GM23338 (cell line): ENCODE measurements at places on chromosomes 12 and 14. TPM values are rescaled to one million over a fixed set of nuclear protein-coding genes. Genes with fewer than 3 reads are reported as not detected.

- H3K27me3 ChIP-seq, result no peaks in the 10 kb centered on the region
- H3K4me1 ChIP-seq, result no peaks in the 10 kb centered on the region
- no peak overlapping the region for H3K27ac ChIP-seq
- H3K4me3 ChIP-seq, result no peak overlapping the region
- no peaks in the 10 kb centered on the region for H3K36me3 ChIP-seq
- peak; percentile 18 for DNase-seq
These were observed 98.7 kb downstream of the ASCL4 start for GRCh38 chr12:107873223-107873622.

DNA sequence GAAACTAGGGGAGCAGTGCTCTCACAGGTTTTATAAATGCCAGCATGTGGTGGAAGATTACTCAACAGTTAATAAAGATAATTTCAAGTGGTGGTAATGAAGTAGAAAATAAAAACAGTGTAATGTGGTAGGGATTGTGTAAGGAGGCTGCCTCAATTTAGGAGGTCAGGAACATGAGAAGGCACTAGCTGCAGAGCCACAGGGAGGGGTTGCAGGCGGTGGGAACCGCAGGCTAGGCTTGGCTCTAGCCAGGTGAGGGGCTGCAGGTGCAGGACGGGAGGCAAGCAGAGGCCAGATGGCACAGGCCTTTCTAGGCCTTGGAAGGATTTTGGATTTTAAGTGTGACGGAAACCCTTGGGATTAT is 768 bp downstream of the METTL25 start:
- H3K27ac ChIP-seq, result no peak overlapping the region
- peaks cover 21% of the 10 kb centered on the region; the same call in 1 of the 2 replicates for H3K36me3 ChIP-seq
- no peaks in the 10 kb centered on the region for H3K27me3 ChIP-seq
- peaks cover 22% of the 10 kb centered on the region for H3K4me1 ChIP-seq
- peak overlapping the region; percentile 96 for H3K4me3 ChIP-seq

GRCh38 chr12:74170645-74171477 is 366.8 kb upstream of the ATXN7L3B start:
- H3K4me1 ChIP-seq, result no peaks in the 10 kb centered on the region
- DNase-seq, result no peak
- H3K36me3 ChIP-seq, result no peaks in the 10 kb centered on the region; the same call in 1 of the 2 replicates
- H3K27ac ChIP-seq, result no peak overlapping the region
- H3K4me3 ChIP-seq, result no peak overlapping the region

GRCh38 chr12:112303004-112303403 is 79.2 kb downstream of the HECTD4 start:
- peaks cover 7% of the 10 kb centered on the region; the same call in 1 of the 2 replicates for H3K36me3 ChIP-seq
- no peak overlapping the region for H3K4me3 ChIP-seq
- no peaks in the 10 kb centered on the region for H3K27me3 ChIP-seq

DNA sequence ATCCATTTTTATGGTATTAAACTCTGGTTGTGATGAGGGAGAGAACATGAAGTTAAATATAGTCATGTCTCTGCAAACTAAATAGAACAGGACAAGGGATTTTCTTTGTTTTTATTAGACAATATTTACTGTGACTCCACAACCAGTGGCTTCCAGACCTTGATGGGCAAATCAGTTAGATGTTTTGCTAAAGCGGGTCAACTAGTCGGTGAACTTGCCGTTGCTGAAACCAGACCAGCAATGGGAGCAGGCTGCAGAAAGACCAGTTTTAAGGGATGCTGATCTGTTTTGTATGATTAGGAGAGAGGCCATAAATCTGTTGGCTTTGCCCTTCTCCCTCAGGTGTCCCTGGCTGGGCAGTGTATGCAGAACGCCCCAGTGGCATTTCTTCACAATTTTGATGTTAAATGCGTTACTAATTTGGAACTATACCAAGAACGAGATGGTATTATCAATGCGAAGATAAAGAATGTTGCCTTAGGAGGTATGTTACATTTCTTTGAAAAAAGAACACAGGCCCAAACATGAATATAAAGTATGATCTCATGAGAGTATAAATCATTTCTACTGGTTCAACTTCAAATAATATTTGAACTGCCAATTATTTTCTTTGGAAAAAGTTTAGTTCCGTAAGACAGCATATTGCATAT is 19.4 kb downstream of the TCTN2 start:
- no peak overlapping the region for H3K27ac ChIP-seq
- H3K27me3 ChIP-seq, result no peaks in the 10 kb centered on the region
- no peak for DNase-seq
- no peaks in the 10 kb centered on the region for H3K36me3 ChIP-seq

DNA sequence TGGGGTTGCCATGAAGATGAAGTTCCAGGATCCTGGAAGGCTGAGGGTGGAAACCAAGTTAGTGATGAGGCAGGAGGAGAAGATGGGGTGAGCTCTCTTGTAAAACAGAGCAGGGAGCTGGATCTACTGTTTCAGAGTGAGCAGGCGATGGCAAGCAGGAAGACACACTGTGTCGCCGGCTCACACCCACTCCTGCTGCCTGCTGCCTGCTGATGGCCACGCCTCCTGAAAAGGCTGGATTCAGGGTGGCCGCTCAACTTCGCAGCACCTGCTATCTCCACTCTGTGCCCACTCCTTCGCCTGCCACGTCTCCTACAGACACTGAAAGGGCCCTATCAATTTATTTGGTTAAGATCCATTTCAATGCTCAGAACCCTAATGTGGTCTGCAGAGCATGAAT is 96.1 kb downstream of the RBM19 start:
- no peaks in the 10 kb centered on the region for H3K4me1 ChIP-seq
- DNase-seq, result no peak
- no peaks in the 10 kb centered on the region; the same call in 1 of the 2 replicates for H3K36me3 ChIP-seq
- H3K27ac ChIP-seq, result no peak overlapping the region
- H3K27me3 ChIP-seq, result no peaks in the 10 kb centered on the region

DNA sequence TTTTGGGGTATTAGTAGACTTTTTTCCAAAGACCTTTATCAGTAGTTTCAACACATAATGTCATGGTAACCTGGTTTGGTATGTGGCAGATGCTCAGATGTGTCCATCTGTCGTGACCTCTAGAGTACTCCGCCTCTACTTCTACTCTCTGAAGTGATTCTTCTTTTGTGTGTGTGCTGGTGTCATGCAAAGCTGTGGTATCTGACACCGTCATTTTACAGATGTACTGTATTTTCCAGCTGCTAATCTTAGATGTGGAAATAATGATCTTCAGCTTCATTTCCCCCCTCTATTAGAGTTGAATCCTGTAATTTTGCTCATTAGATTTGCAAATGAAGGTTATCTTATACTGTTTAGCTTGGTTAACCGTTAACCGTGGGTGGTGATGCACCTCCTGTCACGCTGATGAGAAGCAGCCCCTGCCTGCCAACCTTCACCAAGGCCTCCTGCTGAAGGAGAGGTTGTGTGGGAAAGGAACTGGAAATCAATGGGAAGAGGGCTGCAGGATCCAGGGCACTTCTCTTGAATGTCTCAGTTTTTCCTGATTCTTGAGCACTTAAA is 222.4 kb upstream of the AMIGO2 start:
- no peak overlapping the region for H3K4me3 ChIP-seq
- no peaks in the 10 kb centered on the region for H3K4me1 ChIP-seq
- no peaks in the 10 kb centered on the region for H3K36me3 ChIP-seq
- no peak overlapping the region for H3K27ac ChIP-seq
- DNase-seq, result no peak
- no peaks in the 10 kb centered on the region for H3K27me3 ChIP-seq

- peak overlapping the region; percentile 9; the same call in 1 of the 2 replicates for H3K27ac ChIP-seq
- H3K4me3 ChIP-seq, result no peak overlapping the region
- peaks cover 69% of the 10 kb centered on the region for H3K4me1 ChIP-seq
These were observed 9.7 kb downstream of the NAP1L1 start for GRCh38 chr12:76074701-76075336.

DNA sequence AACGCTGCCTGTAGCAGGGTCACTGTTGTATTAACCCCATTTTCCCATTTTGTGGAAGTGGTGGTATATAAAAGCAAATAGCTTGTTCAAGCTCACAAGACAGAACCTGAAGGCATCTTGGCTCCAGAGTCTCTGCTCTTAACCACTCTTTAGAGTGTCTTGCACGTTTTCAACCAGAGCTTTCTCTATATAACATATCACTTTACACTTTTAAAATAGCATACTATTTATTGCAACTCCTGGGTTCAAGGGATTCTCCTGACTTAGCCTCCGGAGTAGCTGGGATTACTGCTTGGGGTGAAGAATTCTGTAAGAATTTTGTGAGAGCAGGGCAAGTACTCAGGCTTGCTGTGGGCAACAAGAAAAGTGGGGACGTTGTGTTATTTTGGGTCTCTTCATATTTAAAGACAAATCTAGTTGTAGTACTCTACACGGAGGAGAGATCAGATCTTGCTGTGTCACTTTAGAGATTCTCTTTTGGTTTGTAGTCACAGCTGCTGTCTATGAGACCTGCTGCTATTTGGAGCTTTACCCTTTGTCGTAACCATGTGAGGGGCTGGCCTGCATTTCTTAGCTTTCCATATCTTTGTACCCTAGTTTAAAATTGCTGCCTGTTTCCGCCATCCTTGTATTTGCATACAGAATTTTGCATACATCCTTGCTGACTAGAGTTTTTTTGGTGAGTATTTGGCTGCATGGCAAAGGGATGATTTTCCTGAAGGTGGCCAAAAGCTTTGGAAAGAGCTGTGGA is 40.7 kb downstream of the WDR20 start:
- H3K27me3 ChIP-seq, result no peaks in the 10 kb centered on the region
- H3K36me3 ChIP-seq, result no peaks in the 10 kb centered on the region
- DNase-seq, result no peak
- peaks cover 28% of the 10 kb centered on the region for H3K4me1 ChIP-seq
- H3K27ac ChIP-seq, result peak overlapping the region; percentile 17; the same call in 1 of the 2 replicates
- no peak overlapping the region for H3K4me3 ChIP-seq

GRCh38 chr12:5260591-5261086 is 171.3 kb upstream of the NTF3 start:
- no peak overlapping the region for H3K27ac ChIP-seq
- H3K4me3 ChIP-seq, result no peak overlapping the region
- no peak for DNase-seq
- H3K36me3 ChIP-seq, result no peaks in the 10 kb centered on the region

DNA sequence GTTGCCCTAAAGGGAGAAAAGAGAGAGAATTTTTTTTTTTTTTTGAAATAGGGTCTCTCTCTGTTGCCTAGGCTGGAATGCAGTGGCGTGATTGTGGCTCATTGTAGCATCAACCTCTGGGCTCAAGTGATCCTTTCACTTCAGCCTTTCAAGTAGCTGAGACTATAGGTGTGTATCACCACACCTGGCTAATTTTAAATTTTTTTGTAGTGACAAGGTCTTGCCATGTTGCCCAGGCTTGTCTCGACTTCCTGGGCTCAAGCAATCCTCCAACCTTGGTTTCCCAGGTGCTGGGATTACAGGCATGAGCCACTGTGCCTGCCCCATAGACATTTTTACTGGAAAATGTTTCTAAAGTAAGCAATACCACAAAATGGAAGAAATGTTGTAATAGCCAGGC is 36.8 kb downstream of the YARS2 start:
- H3K36me3 ChIP-seq, result peaks cover 22% of the 10 kb centered on the region; the same call in 1 of the 2 replicates
- H3K4me3 ChIP-seq, result no peak overlapping the region
- H3K27me3 ChIP-seq, result no peaks in the 10 kb centered on the region
- DNase-seq, result no peak

GRCh38 chr14:100540926-100541620 is 46.1 kb downstream of the BEGAIN start:
- H3K27ac ChIP-seq, result no peak overlapping the region
- no peak for DNase-seq
- no peak overlapping the region for H3K4me3 ChIP-seq
- no peaks in the 10 kb centered on the region for H3K36me3 ChIP-seq
- H3K27me3 ChIP-seq, result no peaks in the 10 kb centered on the region
- H3K4me1 ChIP-seq, result no peaks in the 10 kb centered on the region

GRCh38 chr12:56020423-56021184 is at the start of gene IKZF4:
Gene IKZF4, plus strand, starts transcription at chr12:56021043. Its CDS starts 451 bp downstream, at chr12:56021494.
- peaks cover 22% of the 10 kb centered on the region for H3K4me1 ChIP-seq
- H3K27me3 ChIP-seq, result no peaks in the 10 kb centered on the region

- 0 out of 2 replicates have a peak, but pooled peaks cover 4% of the 10 kb centered on the region for H3K4me1 ChIP-seq
- H3K27ac ChIP-seq, result no peak overlapping the region
- no peaks in the 10 kb centered on the region for H3K36me3 ChIP-seq
These were observed 163.4 kb downstream of the GARIN6 start for GRCh38 chr12:99810718-99811593.

DNA sequence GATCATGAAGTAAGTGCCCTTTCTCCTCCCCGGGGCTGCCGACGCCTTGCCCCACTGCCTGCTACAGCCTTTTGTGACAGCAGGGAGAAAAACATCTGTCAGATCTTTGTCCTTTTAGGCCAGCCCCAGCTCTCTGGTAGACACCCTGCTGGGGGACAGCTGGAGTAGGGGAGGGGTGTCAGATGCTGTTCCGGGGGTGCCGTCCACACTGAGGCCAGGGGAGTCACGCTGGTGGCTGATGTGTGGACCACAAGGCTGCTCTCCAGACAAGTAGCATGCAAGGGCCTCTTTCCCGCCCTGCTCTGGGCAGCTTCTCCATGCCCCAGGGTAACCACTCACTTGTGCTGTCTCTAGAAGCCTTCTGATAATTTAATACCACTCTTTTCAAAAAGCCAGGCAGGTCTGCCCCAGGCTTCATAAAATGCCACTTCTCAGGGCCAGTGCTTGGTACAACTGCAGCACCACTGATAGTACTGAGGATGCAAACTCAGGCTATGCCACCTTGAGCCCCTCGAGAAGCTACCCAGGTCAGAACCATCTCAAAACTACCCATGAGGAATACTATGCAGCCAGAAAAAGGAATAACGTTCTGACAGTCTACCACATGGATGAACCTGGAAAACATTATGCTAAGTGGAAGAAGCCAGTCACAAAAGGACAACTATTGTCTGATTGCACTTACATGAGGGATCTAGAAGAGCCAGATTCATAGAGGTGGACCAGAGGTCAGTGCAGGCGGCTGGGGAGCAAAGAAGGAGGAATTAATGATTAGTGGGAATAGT is 66.0 kb upstream of the RIN3 start:
- no peak overlapping the region for H3K4me3 ChIP-seq
- no peak for DNase-seq
- no peak overlapping the region for H3K27ac ChIP-seq
- H3K4me1 ChIP-seq, result no peaks in the 10 kb centered on the region
- no peaks in the 10 kb centered on the region for H3K27me3 ChIP-seq

- H3K27me3 ChIP-seq, result no peaks in the 10 kb centered on the region
- H3K36me3 ChIP-seq, result no peaks in the 10 kb centered on the region
- no peak overlapping the region for H3K4me3 ChIP-seq
- H3K4me1 ChIP-seq, result peaks cover 13% of the 10 kb centered on the region
- peak; percentile 64 for DNase-seq
These were observed 210.9 kb downstream of the MED13L start for GRCh38 chr12:116066381-116067230.

Gene FAM186B
- 0.08 and 0.38 TPM in 2 replicates for total RNA-seq

Gene HSPB8
- total RNA-seq, result 4.7 and 4.8 TPM in 2 replicates

Gene RTL1
- not detected in 2 replicates for total RNA-seq

Gene CAPZA3
- not detected in 2 replicates for total RNA-seq

Gene KLRC4
- not detected in 2 replicates for total RNA-seq

Gene TAS2R19
- 6.0 and 8.6 TPM in 2 replicates for total RNA-seq

Gene RAD51AP1
- total RNA-seq, result 75.2 and 84.5 TPM in 2 replicates

Gene IFI27
- total RNA-seq, result 0.23 and 0.49 TPM in 2 replicates

Gene OR6C6
- total RNA-seq, result not detected in 2 replicates

Gene TMEM132C
- 0.04 TPM in 1 of 2 replicates, not detected in the other for total RNA-seq

Gene ADAM21
- not detected in 2 replicates for total RNA-seq
